ENCODE measurements at places on chromosomes 13 and 19.
A peak's percentile ranks its signal among the peaks of the same experiment; 100 is the strongest.

- DNase-seq, result no peak
These were observed 333.2 kb downstream of the DNAJC15 start for GRCh38 chr13:43356567-43356966.

DNA sequence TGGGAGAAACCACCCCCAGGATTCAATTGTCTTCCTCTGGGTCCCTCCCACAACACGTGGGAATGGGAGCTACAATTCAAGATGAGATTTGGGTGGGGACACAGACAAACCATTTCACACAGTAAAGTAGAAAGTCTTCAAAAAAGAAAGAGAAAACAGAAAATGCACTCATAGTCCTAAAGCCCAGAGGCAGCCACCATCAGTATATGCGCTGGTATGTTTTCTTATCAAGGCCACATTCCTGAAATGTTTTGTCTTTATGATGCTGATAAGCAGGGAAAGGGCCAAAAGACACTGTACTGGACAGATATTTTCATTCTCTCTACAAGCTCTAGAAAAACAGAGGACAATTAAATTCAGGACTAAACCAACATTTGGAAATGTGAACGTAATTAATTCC, 375.8 kb upstream of the TSHZ3 start:
- DNase-seq, result no peak

DNA sequence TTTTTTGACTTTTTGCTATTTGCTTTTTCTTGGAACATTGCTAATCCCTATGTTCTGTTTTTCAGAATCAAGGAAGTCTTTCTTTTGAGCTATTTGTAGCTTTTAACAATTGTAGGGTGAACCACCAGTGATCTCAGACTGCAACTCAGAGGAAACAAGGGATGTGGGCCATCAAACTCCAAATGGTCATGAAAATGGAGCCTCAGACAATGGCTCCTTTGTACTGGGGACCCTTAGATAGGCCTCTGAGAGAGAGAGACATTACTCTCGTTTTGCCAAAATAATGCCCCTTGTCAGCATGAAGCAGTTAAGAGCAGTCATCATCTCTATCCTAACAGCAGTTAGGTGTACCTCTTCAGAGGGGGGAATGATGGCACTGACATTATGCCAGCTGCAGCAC, 56.4 kb upstream of the GJB6 start:
- DNase-seq, result no peak

- peak; percentile 99 for DNase-seq
These were observed 19.2 kb downstream of the GPX4 start for GRCh38 chr19:1122972-1123363.

DNA sequence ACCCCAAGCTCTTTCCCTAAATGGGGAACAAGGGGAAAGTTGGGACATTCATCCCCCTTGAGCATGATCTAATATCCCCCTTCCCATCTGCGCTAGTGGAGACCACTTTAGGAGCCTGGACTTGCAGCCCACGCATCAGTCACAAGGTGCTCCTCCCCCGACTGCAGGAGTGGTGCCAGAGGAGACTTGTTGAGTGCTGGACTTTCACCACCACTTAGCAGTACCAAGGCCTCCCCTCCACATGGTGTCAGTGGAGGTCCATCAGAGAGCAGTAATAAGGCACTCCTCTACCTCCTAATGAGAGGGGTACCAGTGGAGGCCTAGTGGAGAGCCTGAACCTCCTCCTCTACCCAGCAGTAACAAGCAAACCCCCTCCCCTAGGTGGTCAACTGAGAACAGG, 22.5 kb downstream of the CAB39L start:
- no peak for DNase-seq

- DNase-seq, result peak; percentile 33
These were observed 23.4 kb downstream of the IPO5 start for GRCh38 chr13:97976610-97977521.

DNA sequence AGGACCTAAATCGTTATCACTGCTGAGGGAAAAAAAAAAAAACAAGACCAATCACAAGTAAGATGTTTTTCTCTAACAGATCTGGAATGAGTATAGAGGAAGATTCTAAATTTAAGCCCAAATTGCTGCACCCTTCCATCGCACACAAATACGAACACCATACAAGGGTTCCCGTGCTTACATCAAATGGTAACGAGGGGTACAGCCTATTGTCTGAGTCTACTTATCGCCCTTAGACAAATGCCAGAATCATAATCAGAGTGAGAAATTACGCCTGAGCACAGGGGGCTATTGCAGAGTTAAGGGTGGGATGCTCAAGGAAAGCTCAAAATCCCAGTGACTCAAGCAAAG, 603 bp downstream of the ZC3H13 start:
- no peak for DNase-seq

DNA sequence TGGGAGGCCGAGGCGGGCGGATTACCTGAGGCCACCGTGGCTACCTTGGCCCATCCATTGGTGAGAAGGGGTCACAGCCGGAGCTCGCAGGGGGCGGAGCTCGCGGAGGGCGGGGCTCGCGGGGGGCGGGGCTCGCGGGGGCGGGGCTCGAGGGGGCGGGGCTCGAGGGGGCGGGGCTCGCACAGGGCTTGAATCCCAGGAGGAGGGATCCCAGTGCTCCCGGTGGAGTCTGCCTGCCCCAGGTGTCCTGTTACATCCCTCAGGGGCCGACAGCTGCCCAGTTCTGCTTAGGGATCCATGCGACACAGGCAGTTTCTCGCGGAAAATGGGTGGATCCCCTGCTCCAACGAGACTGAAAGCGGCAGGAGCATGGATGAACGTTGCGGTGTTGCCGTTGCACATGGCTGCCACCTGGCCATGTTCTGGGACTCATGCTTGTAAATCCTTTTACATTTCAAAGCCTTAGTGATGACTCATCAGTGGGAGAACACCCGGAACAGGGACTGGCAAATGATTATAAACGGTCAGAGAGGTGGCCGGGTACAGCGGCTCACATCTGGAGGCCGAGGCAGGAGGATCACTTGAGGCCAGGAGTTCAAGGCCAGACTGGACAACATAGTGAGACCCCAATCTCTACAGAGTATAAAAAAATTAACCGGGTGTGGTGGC, 25.1 kb downstream of the TMPRSS9 start:
- DNase-seq, result peak; percentile 86

GRCh38 chr19:3963458-3964255, 7.2 kb downstream of the DAPK3 start:
- no peak for DNase-seq

DNA sequence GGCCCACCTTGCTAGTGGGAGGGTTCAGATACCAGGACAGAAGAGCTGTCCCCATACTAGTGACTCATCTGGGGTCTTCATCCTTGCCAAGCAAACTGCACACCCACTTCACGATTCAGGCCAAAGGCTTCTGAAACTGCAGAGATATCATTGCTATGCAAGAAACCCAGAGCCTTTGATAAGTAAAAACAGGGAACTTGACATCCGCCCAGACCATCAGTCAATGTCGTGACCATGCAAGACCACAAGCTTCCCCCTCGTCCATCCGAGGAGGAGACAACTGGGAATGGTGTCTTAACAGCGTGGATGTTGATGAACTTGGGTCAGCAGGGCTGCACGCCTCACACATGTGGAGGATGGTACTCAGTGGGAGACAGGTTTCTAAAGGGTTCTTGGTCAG, 58.0 kb downstream of the ABCC4 start:
- DNase-seq, result no peak

DNA sequence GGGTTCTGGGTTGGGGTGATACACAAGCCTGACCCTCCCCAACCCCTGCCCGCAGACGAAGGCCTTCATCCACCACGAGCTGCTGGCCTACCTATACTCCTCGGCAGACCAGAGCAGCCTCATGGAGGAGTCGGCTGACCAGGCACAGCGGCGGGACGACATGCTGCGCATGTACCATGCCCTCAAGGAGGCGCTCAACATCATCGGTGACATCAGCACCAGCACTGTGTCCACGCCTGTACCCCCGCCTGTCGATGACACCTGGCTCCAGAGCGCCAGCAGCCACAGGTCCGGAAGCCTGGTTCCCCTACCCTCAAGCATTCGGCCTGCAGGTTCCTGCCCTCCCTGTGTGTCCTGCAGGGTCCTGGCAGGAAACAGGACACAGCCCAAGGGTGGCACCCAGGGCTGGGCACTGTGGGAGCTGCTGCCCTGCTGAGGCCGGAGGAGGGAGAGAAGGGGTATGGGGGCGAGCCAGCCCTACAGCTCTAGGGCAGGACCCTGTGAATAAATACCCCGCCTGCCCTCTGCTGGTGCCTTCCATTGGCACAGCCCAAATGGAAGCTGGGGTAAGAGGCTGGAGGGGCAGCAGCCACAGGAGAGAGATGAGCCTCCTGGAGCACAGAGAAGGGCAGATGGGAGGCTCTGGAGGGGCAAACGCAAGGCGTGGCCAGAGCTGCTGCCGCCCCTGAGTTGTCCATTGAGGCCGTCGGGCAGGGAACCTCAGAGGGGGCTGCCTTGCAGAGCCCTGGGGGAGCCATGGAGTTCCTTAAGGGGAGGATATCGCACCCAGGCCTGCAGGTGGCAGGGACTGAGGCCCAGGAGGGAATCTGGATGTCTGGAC, 6.8 kb downstream of the TMED1 start:
- no peak for DNase-seq

GRCh38 chr19:22616659-22617058, 17.5 kb upstream of the ZNF492 start:
- no peak for DNase-seq

DNA sequence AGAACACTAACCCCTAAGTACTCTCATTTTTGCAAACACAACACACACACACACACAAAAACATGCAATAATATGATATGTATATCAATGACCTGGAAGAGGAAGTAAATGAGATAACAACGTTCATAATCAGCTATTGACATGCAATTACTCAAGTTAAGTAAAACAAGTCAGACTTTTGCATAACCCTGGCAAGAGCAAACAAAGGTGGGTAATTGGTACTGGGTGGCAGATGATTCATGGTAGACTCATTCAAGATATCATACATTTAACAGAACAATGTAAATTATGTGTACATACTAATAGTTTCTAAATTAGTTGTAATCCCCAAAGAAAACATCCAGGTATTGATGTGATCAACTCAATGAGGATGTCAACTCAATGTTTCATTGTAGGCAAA, 508.8 kb downstream of the DACH1 start:
- DNase-seq, result no peak

GRCh38 chr13:96781141-96781540, 213.1 kb downstream of the OXGR1 start:
- DNase-seq, result no peak

DNA sequence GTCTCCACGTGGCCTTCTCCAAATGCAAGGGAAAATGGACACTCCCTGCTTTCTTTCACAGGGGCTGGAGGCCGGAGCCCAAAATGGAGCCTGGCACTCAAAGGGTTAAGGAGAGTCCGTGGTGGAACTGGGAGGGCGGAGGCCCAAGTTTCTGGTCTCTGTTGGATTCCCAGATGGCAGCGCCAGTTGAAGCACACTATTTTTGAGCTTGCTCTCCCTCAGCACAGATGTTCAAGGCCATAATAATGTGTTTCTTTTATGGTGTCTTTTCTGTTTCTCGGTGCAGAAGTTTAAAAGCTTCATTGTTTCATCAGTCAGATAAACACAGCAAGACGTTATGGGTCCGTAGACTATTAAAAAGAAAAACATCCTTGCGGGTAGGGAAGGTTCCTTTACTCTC, 67.6 kb downstream of the TNFRSF19 start:
- no peak for DNase-seq

- no peak for DNase-seq
These were observed 11.4 kb downstream of the ARHGEF1 start for GRCh38 chr19:41894350-41894749.

- DNase-seq, result peak; percentile 79
These were observed 1.3 kb downstream of the CSNK1G2 start for GRCh38 chr19:1942078-1942933.

GRCh38 chr19:30001791-30002190, 59.8 kb downstream of the URI1 start:
- no peak for DNase-seq

GRCh38 chr13:46340011-46340410, 47.0 kb downstream of the RUBCNL start:
- DNase-seq, result no peak

- DNase-seq, result peak; percentile 22
These were observed 932.5 kb upstream of the MIR17HG start for GRCh38 chr13:90414691-90415596.

DNA sequence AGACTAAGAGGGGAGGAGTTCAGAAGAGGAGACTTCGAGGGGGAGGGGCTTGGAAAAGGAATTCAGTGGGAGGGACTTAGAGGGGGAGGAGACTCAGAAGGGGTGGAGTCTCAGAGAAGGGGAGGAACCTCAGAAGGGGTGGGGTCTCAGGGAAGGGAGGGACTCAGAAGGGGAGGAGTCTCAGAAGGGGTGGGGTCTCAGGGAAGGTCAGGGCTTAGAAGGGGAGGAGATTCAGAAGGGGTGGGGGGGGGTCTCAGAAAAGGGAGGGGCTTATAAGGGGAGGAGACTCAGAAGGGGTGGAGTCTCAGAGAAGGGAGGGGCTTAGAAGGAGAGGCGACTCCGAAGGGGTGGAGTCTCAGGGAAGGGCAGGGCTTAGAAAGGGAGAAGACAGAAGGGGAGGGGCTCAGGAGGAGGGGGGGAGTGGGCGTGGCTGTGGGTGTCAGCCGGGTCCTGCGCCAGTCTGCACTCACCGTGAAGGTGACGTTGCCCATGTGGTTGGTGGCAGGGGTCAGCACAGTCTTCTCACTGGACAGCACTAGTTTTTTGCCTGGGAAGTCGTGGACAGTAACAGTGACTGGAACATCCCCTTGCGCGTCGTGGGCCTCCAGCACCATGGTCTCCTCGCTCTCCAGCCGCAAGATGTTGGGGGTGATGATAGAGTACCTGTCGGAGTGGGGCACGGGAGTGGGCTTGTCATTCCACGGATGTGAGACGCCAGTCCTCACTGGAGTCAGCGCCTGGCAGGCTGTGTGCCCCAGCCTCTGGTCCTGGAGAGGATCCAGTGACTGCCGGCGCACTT, 1.5 kb downstream of the C3 start:
- DNase-seq, result no peak

GRCh38 chr13:97851269-97851668, 102.2 kb upstream of the IPO5 start:
- DNase-seq, result no peak

GRCh38 chr13:100106705-100107104, 17.8 kb downstream of the PCCA start:
- no peak for DNase-seq

DNA sequence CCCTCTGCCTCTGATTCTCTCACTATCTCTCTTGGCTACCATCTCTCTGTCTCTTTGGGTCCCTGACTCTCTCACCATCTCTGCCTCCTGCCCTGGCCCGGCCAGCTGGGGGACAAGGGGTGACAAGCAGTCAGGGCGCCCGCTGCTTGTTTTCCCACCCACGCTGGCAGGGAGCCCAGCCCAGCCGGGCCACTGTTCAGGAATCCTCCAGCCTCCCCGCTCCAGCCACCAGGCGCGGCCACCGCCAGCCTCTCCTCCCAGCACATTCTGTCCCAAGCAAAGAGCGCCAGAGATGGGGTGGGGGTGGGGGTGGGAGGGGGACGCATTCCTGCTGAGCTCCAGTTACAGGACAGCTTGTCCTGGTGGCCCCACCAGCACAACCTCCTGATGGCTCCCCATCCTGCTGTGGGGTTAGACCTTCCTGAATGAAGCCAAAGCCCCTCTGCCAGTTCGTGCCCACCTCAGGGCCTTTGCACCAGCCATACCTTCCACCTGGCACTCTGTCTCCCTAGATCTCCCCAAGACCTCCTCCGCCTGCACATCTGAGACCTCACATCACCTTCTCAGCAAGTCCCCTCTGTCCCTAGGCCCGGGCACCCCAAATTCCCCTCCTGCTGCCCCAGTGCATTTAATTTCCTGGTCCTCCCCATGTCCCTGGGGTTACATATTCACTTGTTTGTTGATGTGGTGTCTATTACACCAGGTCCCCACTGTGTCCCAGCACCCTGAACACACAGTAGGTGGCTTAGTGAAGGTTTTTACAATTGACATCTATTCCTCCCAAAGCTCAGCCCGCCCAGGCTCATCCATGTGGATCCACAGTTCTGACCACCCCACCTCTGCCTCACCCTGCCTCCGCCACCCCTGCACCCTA, 12.5 kb downstream of the ARRDC2 start:
- DNase-seq, result no peak

Data from 8988T (cell line).